CD4-positive, alpha-beta T cell treated with Interferon gamma for 1 hour (primary cell): ENCODE measurements at places on chromosomes 2 and 18.

DNA sequence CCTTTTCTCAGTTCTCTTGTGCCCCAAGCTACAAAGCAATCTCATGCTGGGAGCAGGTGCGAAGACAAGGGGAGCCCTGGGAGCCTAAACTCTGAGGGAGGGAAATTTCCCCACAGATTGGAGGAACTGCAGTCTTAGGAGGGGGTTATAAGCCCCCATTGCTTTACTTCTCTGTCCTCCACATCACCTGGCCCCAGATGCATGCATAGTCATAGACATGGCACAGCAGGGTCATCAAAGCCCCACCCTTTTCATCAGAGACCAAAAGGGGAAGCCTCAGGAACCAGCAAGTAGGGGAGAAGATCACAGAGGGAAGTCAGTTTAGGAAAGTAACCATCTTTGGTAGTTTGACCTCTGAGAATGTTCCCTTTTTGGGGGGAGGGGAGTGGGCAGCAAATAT is 33.7 kb downstream of the LANCL1 start:
- no peak for DNase-seq

DNA sequence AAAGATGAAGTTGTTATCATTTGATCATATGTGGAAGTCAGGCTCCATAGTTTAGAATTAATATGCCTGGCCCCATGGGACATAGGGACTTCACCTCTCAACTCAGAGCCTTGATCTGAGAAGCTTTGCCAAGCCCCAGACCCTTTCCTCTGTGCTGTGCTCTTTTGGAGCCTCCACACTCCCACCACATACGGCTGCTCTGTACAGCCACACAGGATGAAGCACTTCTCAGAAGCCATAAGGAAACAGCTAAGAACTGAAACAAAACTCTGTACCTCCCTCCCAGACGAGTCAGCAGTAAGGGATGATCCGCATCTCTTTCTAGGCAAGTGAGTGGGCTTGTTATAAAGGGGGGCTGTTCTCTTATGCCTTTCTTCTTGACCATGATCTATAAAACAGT is 66.5 kb downstream of the CAB39 start:
- DNase-seq, result no peak

DNA sequence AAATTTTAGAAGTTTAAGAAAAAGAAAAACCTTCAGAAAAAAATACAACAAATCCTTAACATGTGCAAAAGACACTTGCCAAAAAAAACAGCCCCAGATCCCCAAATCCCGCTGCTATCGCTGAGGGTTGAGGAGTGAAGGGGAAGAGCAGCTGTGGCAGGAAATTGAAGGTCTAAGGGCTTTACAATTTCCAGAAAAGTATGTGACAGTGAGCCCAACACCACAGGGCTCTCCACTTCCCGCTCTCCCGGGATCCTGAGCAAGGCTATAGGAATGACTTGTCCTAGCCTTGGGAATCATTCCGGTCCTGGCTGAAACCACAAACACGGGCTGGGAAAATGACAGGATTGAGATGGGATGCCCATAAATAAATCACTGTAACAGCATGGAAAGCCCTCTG is 191.4 kb downstream of the TMEM163 start:
- DNase-seq, result no peak

- no peak for DNase-seq
Observed at GRCh38 chr2:203707530-203707929, 1.1 kb downstream of the CD28 start.

GRCh38 chr2:135047300-135047699 is at the start of gene MAP3K19:
Gene MAP3K19, minus strand, starts transcription at chr2:135047447. Its CDS starts 22,800 bp downstream, at chr2:135024647.
- DNase-seq, result no peak

DNA sequence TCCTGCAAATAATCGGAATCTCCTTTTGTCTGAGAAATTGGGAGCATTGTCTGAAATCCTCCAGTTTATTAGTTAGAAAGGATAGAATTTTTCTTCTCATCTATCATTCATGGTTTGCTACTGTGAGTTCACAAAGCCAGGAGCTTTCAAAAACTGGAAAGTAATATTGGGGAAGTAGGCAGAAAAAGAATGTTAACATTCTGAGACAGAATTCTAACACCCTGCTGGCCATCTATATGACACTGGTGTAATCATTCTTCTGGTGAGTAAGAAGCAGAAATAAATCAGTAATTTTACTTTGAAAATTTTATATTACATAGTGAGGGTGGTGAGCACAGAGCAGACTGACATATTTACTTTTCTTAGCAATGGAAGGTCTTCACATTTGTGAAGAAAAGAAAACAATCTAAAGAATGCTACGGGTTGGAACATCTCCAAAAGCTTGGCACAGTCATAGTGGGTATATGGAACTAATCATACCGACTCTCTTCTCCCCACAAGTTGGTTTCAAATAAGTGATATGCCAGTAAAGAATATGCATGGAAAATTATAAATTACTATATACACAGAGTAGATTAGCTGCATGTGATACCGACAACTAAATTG is 344.9 kb downstream of the LPIN1 start:
- DNase-seq, result no peak

GRCh38 chr18:57909620-57910019 is 106.5 kb upstream of the ATP8B1 start:
- no peak for DNase-seq

GRCh38 chr18:12842459-12843380 is 41.3 kb downstream of the PTPN2 start:
- DNase-seq, result no peak

GRCh38 chr2:42909966-42910365 is 117.6 kb upstream of the HAAO start:
- DNase-seq, result no peak

DNA sequence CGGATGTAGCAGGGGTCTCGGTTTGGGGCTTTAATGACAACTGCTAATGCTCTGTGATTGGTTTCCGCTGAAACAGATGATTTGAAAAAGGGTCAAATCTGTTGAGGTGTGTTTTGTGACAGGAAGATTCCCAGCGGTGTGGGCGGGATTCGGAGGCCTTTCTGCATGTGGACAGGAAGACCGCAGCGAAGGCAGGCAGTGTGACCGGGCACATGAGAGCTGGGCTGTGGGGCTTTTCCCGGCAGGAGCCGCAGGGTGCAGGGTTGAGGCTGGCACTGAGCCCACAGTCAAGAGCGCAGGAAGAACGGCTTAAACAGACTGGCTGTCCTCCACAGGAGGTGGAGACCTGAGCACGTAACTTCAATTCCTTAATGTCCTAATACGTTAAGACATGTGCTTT is 180.0 kb upstream of the TPO start:
- DNase-seq, result no peak

- DNase-seq, result no peak
Observed at GRCh38 chr2:164570475-164570874, 50.8 kb downstream of the GRB14 start.

- no peak for DNase-seq
Observed at GRCh38 chr18:47262301-47263149, 11.1 kb upstream of the SKOR2 start.

DNA sequence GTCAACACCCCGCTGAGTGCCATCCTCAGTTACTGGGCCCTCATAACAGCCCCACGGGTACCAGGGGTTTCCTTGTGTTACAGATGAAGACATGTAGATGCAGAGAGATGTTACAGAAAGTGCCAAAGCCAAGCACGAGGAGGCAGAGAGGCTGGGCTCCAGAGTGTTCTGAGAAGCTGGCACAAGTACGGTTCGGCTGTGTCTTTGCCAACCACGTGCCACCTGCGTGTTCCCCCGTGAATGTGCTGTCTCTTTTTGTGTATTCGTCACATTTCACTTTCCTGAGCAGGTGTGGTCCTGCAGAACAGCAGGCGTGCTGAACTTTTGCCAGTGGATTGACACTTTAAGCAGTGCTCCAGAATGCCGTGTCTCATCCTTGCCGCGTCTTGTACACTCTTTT is 124.6 kb downstream of the NCK2 start:
- no peak for DNase-seq

DNA sequence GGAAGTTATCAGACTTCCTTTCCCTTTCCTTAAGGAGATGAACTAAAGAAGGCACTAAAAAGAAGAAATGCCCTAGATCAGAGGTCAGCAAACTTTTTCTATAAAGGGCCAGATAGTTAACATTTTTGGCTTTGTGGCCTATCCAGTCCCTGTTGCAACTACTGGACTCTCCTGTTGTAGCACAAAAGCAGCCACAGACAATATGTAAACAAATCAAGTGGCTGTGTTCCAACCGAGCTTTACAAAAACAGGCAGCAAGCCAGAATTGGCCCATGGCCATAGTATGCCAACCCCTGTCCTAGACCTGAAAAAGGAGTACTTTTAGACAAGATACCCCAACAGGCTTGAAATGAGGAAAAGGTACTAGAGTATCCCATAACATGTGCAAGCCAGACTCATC is 10.9 kb downstream of the NHEJ1 start:
- DNase-seq, result no peak

DNA sequence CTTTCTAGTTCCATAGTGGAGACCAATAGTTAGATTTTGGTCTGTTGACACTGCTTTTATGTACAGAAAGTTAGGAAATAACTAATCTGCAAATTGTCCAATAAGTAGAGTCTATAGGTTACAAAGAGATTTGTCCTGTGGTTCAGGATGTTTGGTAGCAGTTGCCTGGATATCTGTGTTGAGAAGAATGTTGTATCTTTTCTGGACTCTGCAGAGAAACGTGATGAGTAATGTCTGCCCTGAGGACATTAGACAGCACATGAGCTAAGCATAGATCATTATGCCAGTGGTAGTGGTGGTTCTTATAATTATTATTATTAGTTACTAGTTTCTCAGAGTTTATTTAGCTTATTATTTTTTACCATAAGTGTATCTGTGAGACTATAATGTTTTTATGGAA is 65.8 kb downstream of the ANKRD62 start:
- no peak for DNase-seq

DNA sequence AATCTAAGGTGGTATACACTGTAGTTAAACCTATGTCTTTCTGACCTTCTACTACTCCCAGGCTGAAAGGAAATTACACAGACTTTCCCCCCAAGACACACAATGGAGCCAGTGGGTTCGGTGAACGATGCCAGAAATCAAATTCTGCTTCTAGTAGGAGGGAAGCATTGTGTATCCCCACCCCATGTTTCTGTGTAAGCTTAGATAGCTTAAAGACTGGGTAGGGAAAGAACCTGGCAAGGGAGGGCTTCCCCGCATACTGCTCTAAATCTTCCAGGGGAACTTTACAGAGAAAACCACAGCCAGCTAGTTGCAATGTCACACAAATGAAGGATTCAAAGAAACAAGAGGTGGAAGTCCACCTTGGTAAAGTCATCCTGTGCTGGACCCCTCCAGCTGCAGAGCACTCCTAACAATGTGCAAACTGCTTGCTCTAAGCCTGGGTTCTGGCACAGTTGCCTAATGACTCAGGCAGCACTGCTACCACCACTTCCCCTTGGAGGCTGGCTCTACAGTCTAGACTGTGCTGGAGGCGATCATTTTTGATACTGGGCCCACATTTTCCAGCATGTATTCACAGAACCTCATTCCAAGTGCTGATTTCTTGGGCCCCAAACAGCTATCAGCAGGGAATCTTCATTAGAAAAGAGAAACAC is 47.5 kb downstream of the TRIB2 start:
- DNase-seq, result no peak

GRCh38 chr2:179804206-179804605 is 57.2 kb downstream of the ZNF385B start:
- DNase-seq, result no peak

DNA sequence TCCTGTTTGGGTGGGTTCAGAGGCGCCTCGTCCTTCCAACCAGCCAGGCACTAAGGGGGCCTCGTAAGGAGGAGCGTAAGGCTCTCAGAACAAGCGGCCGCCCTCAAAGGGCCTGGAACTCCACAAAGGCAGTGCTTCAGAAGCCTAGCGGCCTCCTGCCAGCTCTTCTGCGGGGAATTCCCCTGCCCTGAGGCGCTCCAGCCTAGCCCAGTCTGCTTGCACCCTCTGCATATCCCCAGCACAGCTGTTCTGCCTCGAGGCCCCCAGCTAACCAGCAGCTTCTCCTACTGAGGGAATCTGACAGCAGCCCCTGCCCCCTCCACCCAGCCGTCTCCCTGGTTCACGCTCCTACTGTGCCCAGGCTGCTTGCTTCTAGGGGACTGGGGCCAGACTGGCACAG is 265.9 kb downstream of the TFCP2L1 start:
- DNase-seq, result no peak

DNA sequence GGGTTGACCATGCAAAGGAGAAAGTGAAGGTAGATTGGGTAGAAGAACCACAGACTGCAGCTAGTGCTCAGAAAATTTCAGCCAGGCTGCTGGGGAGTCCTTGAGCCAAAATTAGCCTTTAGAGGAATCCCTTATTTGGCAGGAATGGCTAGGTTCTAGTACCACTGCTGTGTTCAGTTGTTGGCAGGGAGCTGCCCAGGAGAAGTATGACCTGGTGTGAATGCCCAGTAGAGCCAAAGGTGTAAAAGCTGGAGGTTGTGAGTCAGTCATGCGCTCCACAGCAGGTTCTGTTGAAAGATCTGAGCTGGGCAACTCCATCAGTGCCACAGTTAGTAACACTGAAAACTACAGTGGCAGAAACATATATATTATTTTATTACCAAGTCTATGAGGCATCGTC is 36.4 kb upstream of the TBR1 start:
- no peak for DNase-seq

GRCh38 chr18:48193521-48194492 is 215.4 kb downstream of the ZBTB7C start:
- no peak for DNase-seq

DNA sequence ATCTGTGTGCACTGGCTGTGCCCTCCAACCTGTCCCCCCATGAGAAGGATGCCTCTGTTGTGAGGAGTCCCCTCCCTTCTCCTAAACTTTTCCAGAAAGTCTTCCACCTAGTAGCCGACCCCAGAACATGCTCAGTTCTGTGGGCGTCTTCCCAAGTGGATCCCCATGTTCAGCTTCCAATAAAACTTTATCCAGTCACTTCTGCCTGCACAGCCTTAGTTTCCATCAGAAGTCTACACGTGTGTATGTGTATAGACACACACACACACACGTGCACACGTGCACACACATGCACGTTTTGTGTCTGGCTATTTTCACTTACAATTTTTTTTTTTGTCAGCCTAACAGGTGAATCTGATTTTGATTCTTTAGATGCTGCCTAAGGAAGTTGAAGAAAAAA is 115.1 kb downstream of the RTP5 start:
- DNase-seq, result no peak

DNA sequence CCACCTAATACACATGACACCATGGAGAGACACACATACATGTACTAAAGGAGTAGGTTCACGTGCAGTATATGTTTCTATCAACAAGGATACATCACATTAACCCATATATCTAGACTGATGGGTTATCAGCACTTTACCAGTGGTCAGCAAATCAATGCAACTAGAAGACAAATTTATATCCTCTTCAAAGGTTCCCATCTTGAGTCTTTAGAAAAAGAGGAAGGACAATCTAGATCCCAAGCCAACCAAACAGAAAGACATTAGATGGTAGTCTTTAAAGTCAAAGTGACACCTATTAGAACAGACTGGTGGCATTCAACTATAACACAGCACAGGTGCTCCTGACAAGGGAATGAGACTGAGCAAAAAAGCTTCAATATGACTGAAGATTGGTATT is 13.8 kb upstream of the SERTAD2 start:
- DNase-seq, result no peak
